ENCODE measurements at places on chromosomes 3 and 15. TPM values are rescaled to one million over a fixed set of nuclear protein-coding genes. Genes with fewer than 3 reads are reported as not detected.

C3orf85 gene
- total RNA-seq, result not detected

SUCLG2 gene
- 59.4 TPM for total RNA-seq

AMOTL2 gene
- total RNA-seq, result 147 TPM

RLBP1 gene
- not detected for total RNA-seq

Measured in PC-9 (cell line).